Muscle of arm (tissue), 14 donors: ENCODE measurements at places on chromosomes 1 and 21. TPM values are rescaled to one million over a fixed set of nuclear protein-coding genes. Genes with fewer than 3 reads are reported as not detected.

Gene C1orf185
- not detected for polyA plus RNA-seq

Gene COL16A1
- 101 TPM for polyA plus RNA-seq

Gene SAMD11
- polyA plus RNA-seq: 4.4 TPM

GRCh38 chr1:40067023-40067422 is 26.5 kb downstream of the CAP1 start:
- no peak for DNase-seq

DNA sequence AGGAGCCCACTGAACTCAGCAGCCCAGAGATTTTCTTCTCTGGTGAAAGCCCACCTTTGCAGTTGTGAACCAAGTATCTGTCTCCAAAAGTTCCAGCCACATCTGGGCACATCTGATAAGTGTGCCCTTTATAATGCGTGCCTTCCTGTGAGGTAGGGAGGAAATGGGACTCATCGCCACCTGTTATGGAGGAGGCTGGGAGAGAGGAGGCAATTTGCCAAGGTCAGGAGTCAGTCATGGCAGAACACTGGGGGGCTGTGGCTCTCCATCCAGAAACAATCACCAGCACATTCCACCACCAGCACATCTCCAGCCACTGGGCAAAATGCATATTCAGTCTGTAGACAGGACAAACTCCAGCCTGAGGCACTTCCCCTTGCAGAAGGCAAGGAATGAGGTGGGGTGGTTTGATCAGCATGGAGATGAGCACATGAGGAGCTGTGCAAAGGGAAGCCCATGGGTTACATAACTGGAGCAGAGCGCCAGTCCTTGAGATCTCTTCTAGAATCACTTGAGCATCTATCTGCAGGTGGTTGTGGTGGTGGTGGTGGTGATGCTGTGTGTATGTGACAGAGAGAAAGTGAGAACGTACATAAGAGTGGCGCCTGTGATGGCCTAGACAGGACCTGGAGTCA is 15.0 kb upstream of the LEMD1 start:
- DNase-seq: no peak

GRCh38 chr1:27602462-27603308 is 1.3 kb downstream of the AHDC1 start:
- no peak for DNase-seq

- no peak for DNase-seq
These were observed 13.8 kb downstream of the STRIP1 start for GRCh38 chr1:110048240-110048639.
